ENCODE measurements at places on chromosomes 6 and 20. TPM values are rescaled to one million over a fixed set of nuclear protein-coding genes. Genes with fewer than 3 reads are reported as not detected.

The BMP6 gene
- total RNA-seq: 2.8 TPM

The RSPH9 gene
- total RNA-seq: not detected

The DPPA5 gene
- total RNA-seq: not detected

The MCCD1 gene
- total RNA-seq: not detected

The MAS1 gene
- not detected for total RNA-seq

The SLC12A5 gene
- 0.21 TPM for total RNA-seq

The NRSN2 gene
- 69.6 TPM for total RNA-seq

The UBE2J1 gene
- total RNA-seq: 19.0 TPM

The SIRPD gene
- not detected for total RNA-seq

The ANKRD66 gene
- total RNA-seq: not detected

The SLCO4A1 gene
- total RNA-seq: 4.7 TPM

The PKIB gene
- total RNA-seq: 5.2 TPM

Measured in H4 (cell line).